ENCODE measurements at places on chromosomes 3 and 15.

GRCh38 chr3:187263270-187263669 lies 28.3 kb downstream of the MASP1 start:
- DNase-seq = no peak

- no peak for DNase-seq
Measured at GRCh38 chr3:188367678-188368077, 213.7 kb downstream of the LPP start.

GRCh38 chr3:133264920-133265319 lies 134.9 kb upstream of the BFSP2 start:
- DNase-seq = no peak

- DNase-seq = no peak
Measured at GRCh38 chr3:95408464-95408862, 1345.6 kb downstream of the NSUN3 start.

GRCh38 chr3:152356870-152357276 lies 88.1 kb downstream of the MBNL1 start:
- DNase-seq = peak; percentile 31

Data from activated CD4-positive, alpha-beta T cell treated with anti-CD3 and anti-CD28 coated beads, Interleukin-2, amount 50 U/mL, for 48 hours (primary cell).